Karpas-422 (cell line): ENCODE measurements at places on chromosomes 1 and 21.

DNA sequence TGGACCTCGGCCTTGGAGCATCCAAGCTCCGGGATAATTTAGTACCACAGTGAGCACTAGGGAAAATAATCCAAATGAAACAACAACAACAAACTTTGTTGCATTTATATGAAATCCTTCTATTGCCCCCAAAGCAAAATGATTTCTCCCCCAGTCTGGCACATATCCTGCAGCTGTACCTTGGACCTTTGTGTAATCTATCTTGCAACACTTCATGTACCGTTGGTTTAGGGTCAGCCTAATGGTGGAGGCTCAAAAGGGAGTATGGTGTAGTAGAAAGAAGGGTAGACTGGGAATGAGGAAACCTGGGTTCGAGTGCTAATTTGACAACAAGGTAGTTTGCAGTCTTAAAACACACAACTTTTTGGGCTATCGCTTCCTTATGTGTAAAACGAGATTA is 12.1 kb downstream of the GREM2 start:
- DNase-seq, result no peak

DNA sequence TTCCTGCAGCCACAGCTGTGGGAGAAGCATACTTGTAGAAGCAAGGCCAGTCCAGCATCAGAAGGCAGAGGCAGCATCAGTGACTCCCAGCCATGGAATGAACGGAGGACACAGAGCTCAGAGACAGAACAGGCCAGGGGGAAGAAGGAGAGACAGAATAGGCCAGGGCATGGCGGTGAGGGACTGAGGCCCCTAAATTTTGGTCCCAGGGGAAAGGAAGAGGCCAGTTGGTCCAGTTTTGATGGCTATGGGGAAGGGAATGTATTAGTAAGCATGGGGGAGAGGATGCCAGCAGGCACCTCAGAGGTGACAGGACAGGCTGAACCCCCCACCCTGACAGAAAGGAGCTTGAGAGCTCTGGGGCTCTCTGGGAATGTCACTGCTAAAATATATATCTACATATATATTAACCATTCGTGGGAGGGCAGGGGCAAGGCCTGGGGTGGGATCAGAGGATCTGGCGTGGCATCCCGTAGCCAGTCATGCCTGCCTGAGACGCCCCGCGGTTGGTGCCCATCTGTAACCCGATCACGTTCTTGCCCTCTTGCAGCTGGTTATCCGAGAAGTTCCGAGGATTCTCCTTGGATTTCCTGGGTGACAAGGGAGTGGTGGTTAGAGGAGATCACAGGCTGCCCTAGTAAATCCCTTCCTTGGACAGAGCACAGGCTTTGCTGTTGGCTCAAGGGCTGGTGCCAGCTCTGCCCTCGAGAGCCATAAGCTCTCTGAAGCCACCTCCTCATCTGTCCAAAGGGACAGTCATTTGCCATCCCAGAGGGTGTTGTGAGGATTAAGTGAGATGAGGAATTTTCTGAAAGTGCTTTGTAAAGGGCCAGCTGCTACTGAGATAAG is 6.7 kb downstream of the TAGLN2 start:
- no peak for DNase-seq

DNA sequence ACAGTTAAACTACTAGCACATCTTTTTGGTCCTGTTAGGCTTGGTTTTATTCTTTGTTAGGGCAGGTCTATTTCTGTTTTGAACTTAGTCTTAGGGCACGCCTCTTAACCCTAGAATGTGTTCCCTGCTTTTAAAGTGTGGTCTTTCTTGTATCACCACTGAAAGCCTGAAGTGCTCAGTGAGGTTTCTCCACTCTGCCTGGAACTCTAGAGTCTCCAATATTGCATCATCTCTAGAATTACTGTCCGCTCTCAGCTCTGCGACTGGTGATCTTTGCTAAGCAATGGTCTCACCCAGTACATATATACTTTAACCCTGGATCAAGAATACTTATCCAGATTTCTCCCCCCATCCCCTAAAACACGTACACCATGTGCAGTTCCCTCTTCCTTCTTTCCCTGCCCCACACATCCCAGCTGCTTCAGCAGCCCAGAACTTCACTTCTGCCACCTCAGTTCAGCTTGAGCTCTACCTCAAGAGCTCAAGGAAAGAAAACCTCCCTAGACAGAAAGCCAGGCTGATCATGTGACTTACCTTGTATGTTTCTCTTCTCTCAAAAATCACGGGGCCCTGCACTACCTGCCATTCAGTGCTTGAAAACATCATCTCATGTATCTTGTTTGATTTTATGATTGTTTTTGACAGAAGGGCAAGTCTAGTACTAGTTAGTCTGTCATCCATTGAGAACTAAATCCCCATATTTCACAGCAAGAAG is 59.9 kb downstream of the TENT5C start:
- DNase-seq, result no peak

DNA sequence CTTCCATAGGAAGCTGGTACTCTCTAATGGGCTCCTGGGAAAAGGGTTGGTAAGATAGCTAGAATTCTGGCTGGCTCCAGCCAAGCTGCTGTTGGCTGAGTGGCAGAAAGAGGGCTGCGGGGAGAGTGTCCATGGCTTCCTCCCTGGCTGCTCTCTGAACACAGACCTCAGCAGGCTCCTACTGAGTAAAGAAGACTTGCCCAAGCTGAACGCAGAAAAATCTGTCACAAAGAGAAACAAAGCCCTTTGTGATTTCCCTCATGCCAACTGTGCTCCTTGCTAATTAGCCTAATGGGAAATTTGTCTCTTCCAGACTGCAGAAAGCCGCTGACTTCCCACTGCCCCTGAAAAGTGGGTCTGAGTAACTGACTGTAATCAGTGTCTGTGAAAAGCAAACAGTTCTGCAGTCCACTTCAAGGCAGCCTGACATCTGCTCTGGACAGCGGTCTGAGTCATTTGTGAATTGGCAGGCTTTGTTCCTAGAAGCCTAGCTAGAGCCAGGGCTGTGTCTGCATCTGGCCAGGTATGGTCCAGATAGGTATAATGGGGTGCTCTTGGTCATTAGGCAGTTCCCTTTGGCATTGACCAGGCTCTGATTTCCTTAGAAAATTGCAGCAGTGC is 282.8 kb downstream of the ZNF648 start:
- no peak for DNase-seq

DNA sequence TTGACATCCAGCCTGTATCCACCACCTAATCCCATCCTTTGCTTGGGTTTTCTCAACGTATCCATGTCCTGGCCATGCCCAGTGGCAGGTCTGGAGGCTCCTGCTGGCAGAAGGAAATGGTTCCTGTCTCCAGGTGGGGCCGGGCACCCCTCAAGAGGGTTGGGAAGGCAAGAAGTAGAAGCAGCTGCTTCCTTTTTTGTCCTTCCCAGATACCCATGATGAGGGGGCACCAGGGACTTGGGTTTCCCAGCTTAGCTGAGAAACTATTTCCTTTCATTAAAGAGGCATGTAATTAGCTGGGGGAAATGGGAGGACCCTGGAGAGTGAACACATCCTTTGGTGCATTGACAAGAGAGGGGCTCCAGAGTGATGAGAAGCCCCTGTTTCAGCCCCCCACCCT is 21.1 kb upstream of the SLC45A3 start:
- DNase-seq, result no peak

- no peak for DNase-seq
Observed at GRCh38 chr1:182142621-182143020, 81.1 kb upstream of the ZNF648 start.

DNA sequence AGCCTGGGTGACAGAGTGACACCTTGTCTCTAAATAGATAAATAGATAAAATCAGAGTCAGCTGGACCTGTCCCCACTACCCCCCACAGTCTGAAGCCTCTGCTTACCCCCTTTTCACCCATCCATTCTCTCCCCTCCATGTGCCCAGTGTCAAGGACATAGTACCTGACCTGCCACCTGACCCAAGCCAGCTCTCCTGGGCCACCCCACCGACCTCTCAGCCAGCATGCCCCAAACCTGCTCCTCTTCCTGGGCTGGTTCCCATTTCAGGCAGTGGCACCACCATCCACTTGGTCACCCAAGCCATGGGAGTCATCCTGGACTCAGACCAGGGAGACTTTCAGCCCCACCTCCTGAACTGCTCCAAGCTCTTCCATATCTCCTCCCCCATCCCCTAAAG is 28.2 kb downstream of the CITED4 start:
- no peak for DNase-seq

- peak; percentile 16 for DNase-seq
Observed at GRCh38 chr1:159999204-159999603, 32.6 kb downstream of the PIGM start.

DNA sequence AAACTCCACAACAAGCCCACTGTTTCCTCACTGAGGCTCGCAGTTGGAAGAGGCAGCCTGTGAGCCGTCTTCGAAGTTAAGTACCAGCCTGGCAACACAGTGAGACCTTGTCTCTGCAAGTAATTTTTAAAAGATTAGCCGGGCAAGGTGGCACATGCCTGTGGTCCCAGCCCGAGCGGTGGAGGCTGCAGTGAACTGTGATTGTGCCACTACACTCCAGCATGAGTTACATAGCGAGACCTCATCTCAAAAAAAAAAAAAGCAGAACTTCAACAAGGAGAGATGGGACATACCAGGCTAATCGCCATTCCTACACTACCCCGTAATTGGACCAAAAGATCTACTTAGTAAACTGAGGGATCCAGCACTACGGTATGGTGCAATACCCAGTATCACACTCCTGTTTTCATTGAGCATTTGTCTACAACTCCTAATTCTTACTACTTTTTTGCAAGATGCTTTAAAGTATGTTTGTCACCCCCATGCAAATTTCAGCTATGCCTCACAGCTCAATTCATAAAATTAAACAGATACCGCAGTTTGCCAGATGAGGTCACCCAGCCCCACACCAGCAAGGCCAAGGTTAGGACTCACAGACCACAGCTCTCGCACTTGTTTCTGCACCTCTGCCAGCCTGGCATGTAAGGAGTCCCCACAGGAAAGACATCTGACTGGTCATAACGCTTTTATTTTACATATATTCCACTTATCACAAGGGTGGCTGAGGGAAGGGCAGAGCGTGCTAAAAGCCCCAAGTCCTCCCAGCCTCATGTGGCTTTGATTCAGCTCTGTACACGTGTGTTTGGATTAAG is 21.0 kb downstream of the SDE2 start:
- DNase-seq, result peak; percentile 50

GRCh38 chr1:23475134-23475628 is 8.8 kb downstream of the ASAP3 start:
- no peak for DNase-seq

DNA sequence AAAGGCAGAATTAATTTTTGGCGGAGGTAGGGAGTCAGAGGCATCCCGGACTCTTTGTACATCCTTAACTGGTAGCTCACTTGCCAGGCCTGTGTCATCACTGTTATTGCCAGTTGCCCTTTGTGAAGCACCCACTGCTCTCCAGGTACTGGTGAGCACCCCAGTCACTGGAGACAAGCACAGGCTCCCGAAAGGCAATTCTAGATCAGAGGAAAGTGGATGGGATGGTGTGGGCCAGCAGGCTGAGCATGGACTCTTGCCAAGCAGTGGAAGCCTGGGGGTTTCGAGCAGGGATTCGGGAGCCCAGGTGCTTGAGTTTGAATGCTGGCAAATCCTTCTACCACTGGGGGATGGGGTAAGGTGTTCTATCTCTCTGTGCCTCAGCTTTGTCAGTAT is 551.1 kb downstream of the MATN1 start:
- no peak for DNase-seq

GRCh38 chr1:196977278-196977677 is at the start of gene CFHR5:
Gene CFHR5, plus strand, starts transcription at chr1:196977556. Its CDS starts 109 bp downstream, at chr1:196977665.
- no peak for DNase-seq

DNA sequence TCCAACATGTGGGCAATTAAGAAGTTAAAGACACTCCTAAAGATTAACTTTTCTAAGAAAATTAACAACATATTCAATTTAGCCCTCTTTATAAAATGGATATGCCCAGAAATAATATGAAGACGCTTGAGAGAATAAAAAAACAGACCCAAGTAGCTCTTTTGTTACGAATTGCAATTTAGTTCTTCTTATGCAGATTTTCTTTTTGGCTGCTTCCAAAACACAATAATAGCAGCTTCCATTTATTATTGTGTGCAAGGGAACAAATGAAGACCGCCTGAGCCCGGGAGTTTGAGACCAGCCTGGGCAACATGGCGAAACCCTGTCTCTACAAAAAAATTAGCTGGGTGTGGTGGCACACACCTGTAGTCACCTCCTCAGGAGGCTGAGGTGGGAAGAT is 50.4 kb upstream of the BCL10 start:
- DNase-seq, result no peak

DNA sequence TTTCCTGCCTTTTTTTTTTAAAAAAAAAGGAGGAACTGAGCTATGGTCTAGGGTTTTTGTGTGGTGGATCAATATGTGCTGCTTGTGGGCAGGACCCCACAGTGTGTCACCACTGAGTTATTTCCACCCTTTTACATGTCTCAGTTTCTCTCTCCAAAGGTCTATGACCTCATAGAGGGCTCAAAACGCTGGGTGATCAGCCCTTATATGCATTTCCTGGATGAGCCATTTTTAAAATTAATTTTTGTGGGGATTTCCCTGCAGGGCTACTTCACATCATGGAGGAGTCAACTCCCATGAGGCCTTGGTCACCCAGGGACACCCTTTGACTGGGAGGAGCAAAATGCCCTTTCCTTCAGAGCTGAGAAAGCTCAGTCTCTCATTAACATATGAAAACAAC is 20.7 kb upstream of the HAO2 start:
- no peak for DNase-seq

DNA sequence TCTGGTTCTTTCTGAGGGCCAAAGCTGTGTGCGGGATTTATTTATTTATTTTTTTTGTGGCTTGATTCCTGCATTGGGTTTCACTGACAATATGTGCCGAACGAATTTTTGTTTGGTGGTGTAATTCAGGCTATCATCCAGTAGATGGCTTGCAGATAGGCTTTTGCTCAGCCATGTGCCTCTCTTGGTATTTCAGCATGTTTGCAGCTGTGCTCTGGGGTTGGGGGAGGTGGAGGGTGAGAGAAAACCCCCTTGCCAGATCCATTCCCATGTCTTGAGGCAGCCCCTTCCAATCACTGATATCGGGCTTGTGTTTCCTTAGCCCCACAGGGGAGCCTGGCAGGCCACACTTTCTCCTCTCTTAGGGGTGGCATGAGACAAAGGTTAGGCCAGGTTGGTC is 302.4 kb downstream of the PTGER3 start:
- peak; percentile 57 for DNase-seq

GRCh38 chr1:201828217-201828819 is 639 bp upstream of the IPO9 start:
- no peak for DNase-seq

GRCh38 chr1:111704776-111705175 is 34.4 kb downstream of the INKA2 start:
- no peak for DNase-seq

GRCh38 chr1:168567007-168567406 is 9.4 kb upstream of the XCL1 start:
- no peak for DNase-seq

DNA sequence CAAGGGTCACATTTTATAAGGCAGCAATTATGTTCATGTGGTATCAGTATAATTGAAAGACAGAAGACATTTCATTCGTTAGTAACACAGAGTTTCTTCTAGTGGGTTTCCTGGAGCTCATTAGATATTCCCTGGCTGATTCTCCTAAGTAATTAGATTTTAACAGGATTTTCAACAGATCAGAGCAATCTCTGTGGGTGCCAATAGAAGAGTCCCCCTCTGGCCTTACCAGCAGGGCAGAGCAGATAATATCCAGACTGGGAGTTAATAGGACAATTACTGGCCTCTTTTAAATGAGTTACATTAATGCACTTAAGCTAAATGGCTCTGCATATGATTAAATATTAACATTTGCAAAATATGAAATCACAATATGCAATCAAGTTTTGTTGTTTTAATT is 74.2 kb upstream of the FOXD3 start:
- DNase-seq, result no peak
